Putamen (tissue), 1 donor: ENCODE measurements at places on chromosomes 6 and 20.

- no peak for DNase-seq
These were observed 240.8 kb downstream of the FOXA2 start for GRCh38 chr20:22343612-22344011.

DNA sequence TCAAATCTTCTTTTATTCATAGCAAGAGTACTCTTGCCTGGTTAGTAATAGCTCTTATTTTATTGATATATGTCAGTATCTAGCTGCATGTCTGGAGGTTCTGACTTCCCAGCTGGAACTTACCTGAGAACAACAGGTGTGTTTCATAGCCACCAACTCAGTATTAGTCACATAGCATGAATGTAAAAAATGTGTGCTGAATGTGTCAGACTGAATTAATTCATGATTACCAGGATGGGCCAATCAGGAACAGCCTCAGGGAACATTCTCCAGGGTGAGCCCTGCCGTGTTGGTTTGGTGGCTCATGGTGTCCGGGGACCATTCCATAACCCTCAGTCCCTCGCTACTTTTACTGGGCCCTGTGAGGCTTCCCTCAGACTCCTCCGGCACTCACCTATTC, 99.7 kb downstream of the TULP4 start:
- no peak for DNase-seq

DNA sequence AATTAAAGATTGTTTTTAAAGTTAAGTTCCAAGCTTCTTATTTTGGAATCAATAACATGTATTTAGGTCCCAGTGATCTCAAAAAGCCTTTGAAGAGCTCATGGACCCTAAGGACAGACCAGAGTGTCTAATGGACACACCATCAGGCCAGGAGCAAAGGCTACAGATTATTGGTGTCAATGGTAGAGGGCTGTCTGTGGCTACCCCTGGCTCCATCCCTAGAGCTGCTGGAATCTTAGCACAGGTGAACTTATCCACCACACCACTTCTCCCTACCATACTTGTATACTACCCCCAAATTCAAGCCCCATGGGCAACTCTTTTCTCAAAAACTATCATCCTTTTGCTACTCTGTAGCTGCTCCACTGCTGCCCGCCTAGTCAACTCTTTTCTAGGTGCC, 79.4 kb upstream of the BEND6 start:
- no peak for DNase-seq

DNA sequence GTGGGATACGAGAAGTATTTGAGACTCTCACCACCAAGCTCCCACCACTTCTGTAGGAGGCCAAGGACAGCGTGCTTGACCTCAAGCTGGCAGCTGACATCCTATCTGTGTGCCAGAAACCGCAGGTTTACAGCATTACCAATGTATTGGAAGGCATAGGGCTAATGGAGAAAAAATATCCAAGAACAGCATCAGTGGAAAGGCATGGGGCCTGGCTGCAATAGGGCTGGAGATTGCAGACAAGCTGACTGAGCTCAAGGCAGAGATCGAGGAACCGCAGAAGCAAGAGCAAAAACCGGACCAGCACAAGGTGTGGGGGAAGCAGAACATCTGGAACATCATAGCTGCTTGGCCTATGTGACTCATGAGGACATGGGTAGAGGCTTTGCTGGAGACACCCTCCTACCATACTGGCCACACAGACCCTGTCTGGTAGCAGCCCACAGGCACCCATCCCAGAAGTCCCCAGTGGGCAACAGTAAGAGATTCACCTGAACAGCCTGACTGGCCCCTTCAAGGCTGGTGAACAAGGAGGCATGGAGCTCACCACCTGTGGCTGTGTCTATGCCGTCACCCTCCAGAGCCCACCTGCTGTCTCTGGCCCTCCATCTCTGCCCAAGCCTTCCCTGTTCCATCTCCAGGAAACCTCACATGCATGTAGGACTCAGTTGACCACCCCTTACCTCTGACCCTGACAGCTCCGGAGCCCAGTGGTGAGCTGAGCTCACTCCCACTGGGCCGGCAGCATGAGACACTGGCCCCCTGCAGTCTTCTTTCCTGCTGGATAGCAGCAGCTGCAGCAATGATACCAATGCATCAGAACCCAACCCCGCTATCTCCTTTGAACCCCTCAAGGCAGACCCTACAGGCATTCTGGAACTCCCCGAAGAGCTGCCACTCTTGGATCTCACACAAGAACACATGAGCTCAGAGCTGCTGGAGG, 171.1 kb downstream of the KIF6 start:
- DNase-seq: no peak

GRCh38 chr6:110178626-110179405, 654 bp downstream of the WASF1 start:
- DNase-seq: peak; percentile 72

- no peak for DNase-seq
These were observed 499.8 kb upstream of the PTCHD4 start for GRCh38 chr6:48610846-48611245.

- DNase-seq: no peak
These were observed 4.1 kb upstream of the ADISSP start for GRCh38 chr20:3771552-3772058.

GRCh38 chr6:108288742-108289141, 6.1 kb upstream of the AFG1L start:
- DNase-seq: no peak

- DNase-seq: no peak
These were observed 205.9 kb downstream of the BMP7 start for GRCh38 chr20:57060407-57061050.

DNA sequence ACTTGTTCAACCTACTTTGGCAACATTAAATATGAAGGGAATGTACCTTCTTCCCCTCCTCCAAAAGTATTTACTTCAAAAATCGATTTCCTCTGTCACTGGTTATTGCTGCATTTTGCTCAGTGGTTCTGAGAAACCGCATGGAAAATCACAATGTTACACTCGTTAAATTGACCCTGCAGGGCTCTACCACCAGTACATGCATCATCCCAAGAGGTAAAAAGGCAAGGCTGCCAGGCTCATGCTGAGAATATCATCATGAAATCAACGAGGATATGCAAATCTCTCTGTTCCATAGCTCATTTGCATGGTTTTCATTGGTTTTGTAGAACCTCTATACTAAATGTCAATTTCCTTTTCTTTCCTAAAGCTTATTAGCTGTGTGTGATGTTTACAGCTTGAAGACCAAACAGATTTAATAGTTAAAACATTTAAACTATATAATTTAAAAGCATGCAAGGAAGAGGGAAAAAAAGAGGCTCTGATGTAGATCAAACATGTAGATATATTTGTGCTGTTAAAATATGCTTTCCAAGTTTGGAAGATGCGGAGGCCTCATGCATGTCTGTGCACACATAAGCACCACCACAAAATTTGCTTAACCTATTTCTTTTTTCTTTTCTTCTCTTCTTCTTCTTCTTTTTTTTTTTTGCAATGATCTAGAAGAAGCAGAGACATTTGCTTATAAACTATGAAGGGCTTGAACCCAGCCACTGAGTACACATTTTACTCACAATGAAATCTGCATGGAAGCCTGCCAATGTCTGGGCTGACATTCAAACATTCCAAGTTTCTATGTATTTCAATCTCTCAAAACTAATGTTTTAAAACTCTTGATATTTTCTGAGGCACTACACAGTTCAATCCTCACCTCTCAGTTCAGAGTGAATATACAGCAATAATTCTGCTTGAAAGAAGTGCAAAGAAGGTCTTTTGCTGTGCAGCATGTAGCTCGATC, 194.0 kb downstream of the GMPR start:
- DNase-seq: no peak

DNA sequence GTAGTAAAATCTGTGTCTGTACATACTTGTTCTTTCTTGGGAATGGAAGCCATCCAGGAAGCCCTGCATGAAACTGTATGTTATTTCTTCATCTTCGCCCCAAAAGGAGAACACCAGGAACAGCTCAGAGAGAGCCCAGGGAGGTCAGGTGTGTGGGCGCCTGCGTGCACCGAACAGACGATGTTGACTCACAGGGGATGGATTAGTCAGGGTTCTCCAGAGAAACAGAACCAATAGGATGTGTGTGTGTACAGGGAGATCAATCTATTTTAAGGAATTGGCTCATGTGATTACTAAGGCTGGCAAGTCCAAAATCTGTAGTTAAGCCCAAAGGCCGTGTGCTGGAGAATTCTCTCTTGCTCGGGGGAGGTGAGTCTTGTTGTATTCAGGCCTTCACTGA, 45.7 kb downstream of the RNASET2 start:
- no peak for DNase-seq

DNA sequence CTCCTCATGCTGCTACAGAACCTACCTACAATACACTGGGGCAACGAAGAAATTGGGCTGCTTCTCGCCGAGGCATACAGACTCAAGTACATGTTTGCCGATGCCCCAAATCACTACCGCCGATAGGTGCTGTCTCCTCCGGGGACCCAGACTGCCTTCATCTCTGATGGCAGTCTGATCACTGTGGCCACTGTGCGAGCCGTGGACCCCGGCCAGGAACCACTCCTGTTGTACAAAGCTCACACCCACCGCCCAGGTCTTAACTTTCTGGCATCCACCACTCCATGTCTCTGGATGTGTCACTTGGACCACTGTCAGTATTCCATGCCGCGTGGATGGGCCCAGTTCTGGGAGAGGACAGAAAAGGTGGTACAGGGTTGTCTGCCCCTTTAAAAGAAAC, 22.7 kb upstream of the RNF8 start:
- DNase-seq: no peak

GRCh38 chr6:74467533-74468215, 738.2 kb downstream of the COL12A1 start:
- DNase-seq: no peak
